ENCODE measurements at places on chromosomes 11 and 22.
A peak's percentile ranks its signal among the peaks of the same experiment; 100 is the strongest.

GRCh38 chr11:33411751-33412150 is 154.6 kb downstream of the HIPK3 start:
- no peak for DNase-seq

GRCh38 chr11:96061069-96061468 is 137.2 kb upstream of the MTMR2 start:
- no peak for DNase-seq

DNA sequence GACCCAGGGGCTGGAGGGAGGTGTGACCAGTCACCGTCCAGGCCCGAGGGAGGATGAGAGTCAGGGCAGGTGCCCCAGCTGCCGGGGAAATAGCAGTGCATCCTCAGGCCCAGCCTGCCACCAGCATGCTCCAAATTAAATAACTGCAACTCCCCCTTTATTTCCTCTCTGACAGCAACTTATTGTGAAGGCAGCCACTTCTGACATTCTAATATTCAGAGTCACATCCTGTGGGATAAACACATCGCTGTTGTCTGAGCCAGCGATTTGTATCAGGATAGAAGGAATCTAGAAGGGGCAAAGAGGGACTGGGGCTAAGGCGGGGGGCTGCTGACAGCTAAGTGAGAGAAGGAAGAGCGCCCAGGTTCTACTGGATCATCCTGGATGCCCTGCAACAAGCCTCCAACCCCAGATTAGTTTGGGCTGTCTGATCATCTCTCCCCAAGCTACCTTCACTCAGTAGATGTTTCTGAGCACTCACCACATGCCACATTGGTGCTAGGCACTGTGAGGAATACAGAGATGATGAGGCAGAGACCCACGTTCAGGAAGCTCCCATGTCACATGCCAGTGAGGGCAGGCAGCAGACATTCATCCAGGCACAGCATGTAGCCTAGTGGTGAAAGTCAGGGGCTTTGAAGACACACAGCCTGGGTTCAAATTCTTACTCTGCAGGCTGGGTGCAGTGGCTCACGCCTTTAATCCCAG is 214.1 kb downstream of the BUD13 start:
- DNase-seq, result no peak

- no peak for DNase-seq
These were observed 159.9 kb downstream of the TTC17 start for GRCh38 chr11:43518408-43519160.

DNA sequence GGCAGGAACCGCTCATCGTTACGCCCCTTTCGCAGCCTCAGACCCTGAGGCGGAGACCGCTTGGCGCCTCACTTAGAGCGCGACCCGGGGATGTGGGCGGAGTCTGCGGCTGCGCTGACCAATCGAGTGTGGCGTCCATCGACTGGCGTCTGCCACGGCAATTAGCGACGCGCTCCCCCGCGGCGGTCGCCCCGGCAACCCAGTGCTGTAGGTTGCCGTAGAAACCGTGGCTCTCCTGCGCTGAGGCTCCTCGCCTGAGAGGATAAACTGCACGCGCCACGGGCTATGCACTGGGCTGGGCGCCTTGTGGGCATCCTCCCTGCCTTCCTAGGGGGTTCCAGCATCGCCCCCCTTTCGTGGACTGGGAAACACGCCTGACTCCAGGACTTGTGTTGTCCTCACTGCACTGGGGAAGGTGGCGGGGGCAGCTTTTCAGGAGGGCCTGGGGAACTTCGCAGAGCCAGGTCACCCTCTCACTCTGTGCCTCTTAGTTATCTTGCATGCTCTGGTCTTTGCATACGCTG is 701 bp upstream of the P2RX6 start:
- DNase-seq, result peak; percentile 70

DNA sequence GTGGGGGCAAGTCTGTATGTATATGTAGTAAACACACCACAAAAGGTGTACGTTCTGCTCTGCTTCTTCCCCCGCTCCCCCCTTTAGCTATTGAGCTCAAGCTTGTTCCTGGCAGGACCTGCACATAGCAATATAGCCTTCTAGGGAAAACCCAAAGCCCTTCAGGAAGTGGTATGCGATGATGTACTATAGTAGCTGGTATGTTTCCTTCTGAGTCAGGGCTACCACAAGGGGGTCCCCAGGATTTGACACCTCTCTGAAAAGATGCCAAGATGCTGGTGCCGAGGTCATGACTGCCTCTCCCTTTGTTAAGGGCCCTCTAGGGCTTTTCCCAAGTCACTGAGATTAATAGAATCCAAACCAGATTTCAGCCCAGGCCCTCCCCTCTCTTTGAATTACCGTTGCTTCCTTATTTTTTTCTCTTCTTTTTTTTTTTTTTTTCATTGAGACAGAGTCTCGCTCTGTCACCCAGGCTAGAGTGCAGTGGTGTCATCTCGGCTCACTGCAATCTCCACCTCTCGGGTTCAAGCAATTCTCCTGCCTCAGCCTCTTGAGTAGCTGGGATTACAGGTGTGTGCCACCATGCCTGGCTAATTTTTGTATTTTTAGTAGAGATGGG is 268.4 kb downstream of the ETS1 start:
- no peak for DNase-seq

DNA sequence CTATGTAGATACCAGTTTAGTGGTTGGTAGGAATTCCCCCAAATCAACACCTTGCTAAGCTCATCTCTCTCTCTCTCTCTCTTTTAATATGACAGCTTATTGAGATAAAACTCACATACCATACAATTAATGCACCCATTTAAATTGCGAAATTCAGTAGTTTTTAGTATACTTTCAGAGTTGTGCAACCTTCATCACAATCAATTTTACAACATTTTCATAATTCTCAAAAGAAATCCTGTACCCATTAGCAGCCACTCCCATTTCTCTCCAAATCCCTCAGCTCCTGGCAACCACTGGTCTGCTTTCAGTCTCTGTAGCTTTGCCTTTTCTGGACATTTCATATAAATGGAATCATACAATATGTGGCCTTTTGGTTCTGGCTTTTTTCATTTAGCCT is 13.3 kb downstream of the NNMT start:
- DNase-seq, result no peak

DNA sequence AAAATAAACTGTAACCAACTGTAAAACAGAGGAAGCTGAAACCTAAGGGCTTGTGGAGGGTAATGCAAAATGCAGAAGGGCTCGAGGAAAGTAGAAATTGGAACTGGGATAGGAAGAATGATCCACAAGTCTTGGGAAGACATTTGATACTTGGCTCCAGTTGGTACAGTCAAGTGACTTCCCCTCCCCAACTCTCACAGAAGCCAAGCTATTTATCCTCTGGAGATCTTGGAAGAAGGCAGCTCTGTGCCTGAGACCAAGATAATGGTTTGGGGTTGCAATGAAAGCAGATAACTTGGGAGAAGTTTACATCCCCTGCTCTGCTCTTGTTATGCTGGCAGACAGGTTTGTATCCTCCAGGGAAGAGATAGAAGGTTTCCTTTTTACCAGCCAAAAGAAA is 198.9 kb upstream of the ZC3H12C start:
- DNase-seq, result no peak
